ENCODE measurements at places on chromosomes 13 and 19.

- no peak for DNase-seq
These were observed 525.6 kb downstream of the DCT start for GRCh38 chr13:93953841-93954240.

GRCh38 chr13:111255228-111255790 is 65.1 kb upstream of the TEX29 start:
- DNase-seq, result no peak

DNA sequence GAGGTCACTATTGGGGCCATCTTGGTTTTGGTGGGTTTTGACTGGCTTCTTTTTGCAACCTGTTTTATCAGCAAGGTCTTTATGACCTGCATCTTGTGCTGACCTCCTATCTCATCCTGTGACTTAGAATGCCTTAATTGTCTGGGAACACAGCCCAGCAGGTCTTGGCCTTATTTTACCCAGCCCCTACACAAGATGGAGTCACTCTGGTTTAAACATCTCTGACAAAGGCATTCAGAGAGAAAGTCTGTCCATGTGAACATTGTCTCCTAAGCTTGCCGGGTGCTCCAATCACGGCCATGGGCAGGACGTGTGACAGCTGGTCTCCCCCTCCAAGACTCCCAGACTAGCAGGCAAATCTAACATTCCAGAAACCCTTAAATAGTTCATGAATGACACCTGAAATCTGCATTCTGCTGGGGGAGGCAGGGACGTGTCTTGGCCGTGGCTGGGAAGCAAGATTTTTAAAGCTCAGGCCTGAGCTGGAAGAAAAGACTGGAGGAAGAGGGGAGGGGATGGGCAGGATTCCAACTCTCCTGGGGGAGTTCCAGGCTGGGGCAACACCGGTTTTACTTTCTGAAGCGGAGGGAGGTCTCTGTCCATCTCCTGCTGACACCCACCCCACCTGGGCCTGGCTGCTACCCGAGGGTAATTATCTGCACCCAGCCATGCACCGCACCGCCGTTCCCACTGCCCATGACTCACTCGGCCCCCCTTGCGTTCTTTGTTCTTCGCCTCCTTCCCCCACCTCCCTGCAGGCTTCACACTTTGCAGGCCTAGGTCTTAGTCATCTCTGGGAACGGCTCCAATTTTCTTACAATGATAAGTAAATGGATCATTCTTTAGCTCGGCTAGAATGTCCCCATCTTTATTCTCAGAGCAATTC is 11.6 kb upstream of the OR1M1 start:
- peak; percentile 86 for DNase-seq

DNA sequence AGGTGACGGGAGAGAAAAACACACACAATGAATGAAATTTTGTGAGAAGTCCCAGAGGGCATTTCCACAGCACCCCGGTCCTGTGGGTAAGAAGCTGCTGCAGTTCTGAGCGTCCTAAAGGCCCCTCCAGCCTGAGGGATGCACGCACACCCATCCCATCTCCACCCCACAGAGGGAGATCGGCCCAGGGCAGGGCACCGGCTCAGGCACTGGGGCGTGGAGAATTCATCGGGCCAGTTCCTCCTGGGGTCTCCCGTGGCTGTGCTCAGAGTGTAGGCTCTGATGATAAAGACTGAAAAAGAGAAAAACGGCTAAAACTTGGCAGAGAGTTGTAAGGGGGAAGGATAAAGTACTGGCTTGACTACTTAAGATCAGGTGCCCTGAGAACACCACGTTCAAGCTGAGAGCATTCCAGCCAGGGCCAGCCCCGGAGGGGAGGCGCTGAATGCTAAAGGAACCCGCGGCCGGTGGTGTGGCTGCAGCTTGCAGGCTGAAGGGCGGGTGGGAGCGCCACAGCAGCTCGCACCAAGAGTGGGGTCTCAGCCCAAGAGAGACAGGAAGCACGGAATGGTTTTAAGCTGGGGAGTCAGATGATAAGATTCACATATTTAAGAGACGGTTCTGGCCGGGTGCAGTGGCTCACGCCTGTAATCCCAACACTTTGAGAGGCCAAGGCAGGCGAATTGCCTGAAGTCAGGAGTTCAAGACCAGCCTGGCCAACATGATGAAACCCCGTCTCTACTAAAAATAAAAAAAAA is 121.9 kb upstream of the SPACA7 start:
- DNase-seq, result no peak

DNA sequence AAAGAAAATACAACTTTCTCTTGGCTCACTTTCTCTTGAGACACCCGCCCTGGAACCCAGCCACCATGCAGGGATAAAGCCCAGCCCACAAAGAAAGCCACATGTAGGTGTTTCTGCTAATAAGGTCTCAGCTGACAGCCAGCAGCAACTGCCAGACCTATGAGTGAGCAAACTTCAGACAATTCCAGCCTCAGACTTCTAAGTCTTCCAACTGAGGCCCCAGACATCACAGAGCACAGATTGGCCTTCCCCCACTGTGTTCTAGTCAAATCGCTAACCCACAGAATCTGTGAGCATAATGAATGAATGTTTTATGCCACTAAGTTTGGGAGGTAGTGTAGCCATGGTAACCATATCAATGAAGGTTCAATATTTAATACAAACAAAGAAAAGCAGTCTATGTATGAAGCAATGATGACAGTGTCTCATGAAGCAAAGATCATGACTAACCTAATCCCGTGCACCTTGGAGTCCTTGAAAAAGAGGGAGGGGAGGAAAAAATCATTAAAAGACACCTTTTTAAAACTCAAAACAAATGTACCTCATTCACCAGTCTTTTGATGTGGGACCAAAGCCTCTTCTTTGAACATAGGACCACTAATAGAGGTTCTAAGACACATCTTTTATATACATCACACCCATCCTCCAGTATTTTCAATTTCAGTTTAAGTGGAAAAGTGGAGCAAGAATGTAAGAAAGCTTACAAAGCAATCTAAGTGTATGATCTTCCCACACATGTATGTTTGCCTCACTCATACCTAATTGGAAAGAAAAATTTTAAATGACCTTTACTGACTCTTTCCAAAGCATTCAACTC is 6.2 kb downstream of the MRPS31 start:
- no peak for DNase-seq

GRCh38 chr19:869245-870177 is 10.0 kb downstream of the CFD start:
- DNase-seq, result no peak

GRCh38 chr19:13207237-13207845 is 57.1 kb downstream of the IER2 start:
- DNase-seq, result no peak

GRCh38 chr19:42455621-42456081 is 12.9 kb upstream of the CXCL17 start:
- DNase-seq, result no peak

DNA sequence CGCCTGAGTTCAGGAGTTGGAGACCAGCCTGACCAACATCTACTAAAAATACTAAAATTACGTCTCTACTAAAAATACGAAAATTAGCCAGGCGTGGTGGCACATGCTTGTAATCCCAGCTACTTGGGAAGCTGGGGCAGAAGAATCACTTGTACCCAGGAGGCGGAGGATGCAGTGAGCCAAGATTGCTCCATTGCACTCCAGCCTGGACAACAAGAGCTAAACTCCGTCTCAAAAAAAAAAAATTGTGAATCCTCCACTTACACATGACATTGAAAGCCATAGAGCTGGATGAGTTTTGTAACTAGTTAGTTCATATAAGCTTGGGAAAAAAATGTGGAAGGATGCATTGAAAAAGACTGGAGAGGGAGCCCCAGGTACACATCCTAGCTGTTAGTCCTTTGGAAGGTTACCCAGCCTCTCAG is 452 bp upstream of the PSMD8 start:
- DNase-seq, result no peak

GRCh38 chr13:58991826-58992477 is 1171.8 kb downstream of the DIAPH3 start:
- no peak for DNase-seq

- DNase-seq, result no peak
These were observed 71.9 kb downstream of the FLT1 start for GRCh38 chr13:28423010-28423409.

DNA sequence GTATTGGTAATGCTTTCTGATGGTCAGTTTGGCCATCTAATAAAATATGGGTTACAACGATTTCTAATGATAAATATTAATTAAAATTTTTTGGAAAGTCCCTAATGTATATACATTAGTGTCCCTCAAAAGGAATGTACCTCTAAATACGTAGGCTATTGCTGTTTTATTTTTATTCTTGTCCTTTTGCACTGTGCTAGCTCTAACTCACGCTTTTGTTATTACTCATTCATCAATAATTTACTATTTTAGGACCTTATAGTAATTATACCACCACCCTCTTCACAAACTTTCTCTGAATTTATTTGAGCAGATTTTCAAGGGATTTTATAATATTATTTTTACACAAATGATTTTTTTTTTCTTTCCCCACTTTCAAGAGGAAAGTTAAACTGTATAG is 795.9 kb upstream of the PCDH9 start:
- DNase-seq, result no peak

DNA sequence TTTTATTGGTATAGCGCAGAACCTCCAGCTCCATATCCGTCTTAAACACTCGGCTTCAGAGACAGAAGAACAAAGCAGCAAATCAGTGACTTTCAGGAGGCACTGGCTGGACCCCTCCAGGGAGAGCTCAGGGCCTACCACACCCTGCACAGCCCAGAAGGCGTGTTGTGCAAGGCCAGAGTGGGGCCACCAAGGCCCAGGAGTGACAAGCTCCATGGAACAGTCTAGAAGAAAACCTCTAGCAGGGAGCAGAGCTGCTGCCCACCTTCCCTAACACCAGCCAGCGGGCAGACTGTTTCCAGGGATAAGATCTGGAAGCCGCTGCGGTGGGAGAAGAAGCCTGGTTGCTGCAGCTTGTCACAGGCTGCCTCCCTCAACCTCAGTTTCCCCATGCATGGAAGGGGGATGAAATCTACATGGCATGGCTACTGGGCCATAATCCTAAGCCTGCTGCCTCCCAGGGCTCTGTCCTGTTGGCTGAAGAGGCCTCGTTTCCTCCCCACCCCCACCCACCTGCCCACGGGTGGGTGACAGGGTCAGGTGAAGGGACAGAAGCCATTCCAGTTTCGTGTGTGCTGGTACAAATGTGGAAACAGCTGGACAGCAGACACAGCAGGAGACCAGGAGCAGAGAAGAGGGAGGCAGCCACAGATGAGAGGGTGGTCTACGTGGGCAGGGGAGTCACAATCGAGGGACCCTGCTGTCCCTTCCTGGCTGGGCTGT is 57.4 kb downstream of the PEPD start:
- no peak for DNase-seq

- no peak for DNase-seq
These were observed 16.6 kb downstream of the CKM start for GRCh38 chr19:45306040-45306439.

DNA sequence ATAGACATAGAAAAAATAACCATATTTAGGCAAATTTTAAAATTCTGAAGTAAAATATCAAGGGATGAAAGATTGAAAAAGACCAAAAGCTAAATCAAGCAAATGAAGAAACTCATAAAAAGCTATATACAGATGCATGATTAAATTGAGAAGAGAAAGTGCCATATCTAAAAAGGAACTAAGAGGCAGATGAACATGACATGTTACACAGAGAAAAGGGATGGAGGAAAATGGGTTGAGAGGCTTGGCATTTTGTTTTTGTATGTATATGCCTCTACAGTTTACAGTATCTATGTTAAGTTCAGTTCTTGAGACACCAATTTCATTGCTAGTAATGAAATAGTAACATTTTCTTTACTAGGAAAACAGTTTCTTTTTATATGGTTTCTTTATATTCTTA is 1507.4 kb upstream of the SPRY2 start:
- DNase-seq, result no peak

- DNase-seq, result no peak
These were observed 17.3 kb upstream of the TRPC4 start for GRCh38 chr13:37886879-37887278.

GRCh38 chr19:7858109-7858770 is 15.9 kb downstream of the PRR36 start:
- DNase-seq, result peak; percentile 73

- no peak for DNase-seq
These were observed 98.3 kb downstream of the TNFRSF19 start for GRCh38 chr13:23668562-23668961.

DNA sequence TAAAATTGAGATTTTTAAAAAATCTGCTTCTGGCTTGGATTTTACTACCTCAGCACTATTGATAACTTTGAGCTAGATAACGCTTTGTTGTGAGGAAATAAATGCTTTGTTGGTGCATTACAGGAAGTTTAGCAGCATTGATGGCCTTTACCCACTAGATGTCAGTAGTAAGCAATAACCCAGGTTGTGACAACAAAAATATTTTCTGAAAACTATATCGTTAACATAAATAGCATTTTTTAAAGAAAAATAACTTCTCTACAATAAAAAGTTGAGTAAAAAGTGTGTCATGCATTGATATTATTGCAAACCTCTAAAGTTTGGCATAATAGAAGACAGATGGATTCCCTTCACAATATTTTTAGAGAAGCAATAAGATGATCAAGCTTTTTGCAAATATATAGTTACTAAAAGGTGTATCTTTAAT is 1246.5 kb downstream of the UQCRFS1 start:
- DNase-seq, result peak; percentile 46

DNA sequence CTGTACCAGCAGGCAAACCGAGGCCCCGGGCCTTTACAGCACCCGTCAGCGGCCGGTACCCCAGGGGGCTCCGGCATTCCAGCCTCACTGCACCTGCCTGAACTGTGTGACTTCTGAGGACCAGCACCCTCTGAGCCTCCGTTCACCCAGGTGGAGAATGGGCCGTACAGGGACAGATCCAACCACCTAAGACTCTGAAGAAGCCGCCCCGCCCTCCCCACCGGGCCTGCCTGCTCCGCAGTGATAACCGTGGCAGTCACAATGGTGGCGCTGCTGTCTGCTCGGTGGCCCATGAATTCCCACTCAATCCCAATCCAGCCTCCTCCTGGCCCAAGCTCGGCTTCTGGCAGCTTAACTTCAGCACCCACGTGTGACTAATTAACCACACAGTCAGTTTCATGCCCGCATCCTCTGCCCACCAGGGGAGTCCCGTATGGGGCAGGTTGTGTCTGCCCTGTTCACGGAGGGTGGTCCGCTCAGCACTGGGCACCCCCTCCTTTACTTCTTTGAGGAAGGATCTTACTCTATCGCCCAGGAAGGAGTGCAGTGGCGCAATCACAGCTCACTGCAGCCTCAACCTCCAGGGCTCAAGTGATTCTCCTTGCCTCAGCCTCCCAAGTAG is 3.4 kb downstream of the TCF3 start:
- no peak for DNase-seq

- no peak for DNase-seq
These were observed 26.6 kb downstream of the DNAJC3 start for GRCh38 chr13:95703576-95703975.

- DNase-seq, result no peak
These were observed 346.5 kb downstream of the FOXO1 start for GRCh38 chr13:40319699-40320579.

- DNase-seq, result no peak
These were observed 23.1 kb downstream of the SIGLEC5 start for GRCh38 chr19:51607077-51607476.
